ENCODE measurements at places on chromosomes 12 and 14. TPM values are rescaled to one million over a fixed set of nuclear protein-coding genes. Genes with fewer than 3 reads are reported as not detected.

DNA sequence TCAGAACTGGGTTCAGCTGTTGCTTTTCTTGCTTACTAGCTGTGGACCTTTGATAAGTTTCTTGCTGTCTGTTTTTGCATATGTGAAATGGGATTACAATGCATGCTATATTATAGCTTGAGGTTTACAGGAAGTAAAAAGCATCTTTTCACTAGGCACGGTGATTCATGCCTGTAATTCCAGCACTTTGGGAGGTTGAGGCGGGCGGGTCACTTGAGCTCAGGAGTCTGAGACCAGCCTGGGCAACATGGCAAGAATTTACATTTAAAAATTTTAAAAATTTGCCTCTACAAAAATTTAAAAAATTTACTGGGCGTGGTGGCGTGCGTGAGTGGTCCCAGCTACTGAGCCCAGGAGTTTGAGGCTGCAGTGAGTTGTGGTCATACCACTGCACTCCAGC is 42.0 kb downstream of the CALM1 start:
- DNase-seq: peak; percentile 34

- no peak for DNase-seq
Observed at GRCh38 chr12:127606476-127607015, 660.4 kb upstream of the TMEM132C start.

DNA sequence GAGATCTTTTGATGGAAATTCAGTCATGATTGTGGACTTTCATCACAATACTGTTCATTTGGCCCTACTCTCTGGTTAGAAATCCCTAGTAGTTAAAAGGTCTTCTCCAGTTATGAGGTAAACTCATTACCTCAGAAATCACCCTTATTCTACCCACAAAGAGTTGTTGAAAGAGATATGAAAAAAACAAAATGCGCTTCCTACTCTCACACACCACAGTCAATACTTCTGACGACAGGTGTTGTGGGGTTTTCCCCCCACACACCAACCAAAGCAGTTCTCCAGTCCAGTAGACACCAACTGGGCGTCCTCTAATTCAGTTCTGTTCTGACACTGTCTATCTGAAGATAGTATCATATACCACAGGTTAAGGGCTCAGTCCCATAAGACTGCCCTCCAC is 54.9 kb downstream of the TRMT5 start:
- DNase-seq: no peak

DNA sequence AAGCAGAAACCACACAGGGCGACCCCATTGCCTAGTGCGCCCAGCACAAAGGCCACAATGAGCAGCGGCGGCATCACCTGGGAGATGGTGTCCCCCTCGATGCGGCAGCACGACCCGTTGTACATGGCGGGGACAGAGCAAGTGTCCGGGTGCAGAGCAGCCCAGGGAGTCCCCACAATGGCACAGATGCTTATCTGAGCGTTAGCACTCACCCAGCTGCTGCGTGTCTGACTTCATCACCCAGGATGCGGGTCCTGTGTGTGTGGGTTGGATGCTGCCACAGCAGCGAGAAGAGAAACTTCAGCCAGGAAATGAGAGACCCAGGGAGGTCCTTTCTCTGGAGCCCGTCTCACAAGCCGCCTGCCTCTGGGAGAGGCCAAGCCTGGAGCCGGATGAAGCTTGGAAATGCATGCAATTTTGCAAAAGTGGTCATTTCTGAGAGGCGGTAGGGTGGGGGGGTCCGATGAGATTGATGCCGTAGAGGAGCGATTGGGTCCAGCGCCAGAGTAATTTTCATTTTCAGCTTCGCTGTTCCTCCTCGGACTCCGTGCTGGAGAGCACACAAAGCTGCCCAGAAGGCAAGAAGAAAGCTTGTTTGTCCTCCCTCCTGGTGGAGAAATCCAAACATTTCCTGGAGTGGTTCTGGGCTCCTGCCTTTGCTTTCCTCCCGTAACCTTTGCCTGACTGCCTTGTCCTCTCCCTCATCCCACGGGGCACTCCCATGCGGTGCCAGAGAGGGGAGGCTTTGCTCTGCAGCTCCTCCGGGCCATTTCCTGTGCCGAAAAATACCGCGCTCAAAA is at the start of gene HCAR1:
Gene HCAR1, minus strand, starts transcription at position 630 of the 800 bp plus-strand sequence. Its CDS starts 505 bp downstream, at position 125.
- DNase-seq: peak; percentile 66

DNA sequence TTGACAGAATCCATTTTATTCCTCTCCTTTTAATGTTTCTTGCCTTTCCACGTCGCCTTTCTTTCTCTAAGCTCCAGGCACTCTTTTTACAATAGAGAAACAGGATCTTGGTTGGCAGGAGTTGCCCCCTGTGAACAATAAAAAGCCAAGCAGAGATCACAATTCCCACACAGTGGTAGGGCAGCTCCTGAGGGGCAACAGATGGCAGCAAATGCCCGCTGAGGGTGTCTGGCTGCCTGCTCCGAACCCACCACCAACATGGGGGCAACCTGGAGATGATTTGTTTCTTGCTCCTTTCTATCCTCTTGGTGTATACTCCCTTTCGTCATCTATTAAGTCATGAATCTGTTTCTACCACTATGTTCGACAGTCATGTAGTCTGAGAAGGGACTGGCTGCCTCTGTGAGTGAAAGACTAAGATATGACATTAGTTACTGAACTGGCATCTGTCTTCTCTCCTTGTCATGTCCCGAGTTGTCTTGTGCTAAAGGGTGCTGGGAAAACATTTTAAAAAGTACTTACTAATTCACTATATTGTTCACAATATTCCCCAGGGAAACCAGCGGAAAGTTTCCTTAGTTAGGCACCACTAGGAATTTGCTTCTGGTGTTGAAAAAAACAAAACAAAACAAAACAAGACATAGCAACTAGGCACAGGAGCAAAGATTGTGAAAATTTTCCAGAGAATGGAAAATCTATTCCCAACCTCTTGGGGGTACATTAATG is 170.1 kb downstream of the STXBP6 start:
- no peak for DNase-seq

DNA sequence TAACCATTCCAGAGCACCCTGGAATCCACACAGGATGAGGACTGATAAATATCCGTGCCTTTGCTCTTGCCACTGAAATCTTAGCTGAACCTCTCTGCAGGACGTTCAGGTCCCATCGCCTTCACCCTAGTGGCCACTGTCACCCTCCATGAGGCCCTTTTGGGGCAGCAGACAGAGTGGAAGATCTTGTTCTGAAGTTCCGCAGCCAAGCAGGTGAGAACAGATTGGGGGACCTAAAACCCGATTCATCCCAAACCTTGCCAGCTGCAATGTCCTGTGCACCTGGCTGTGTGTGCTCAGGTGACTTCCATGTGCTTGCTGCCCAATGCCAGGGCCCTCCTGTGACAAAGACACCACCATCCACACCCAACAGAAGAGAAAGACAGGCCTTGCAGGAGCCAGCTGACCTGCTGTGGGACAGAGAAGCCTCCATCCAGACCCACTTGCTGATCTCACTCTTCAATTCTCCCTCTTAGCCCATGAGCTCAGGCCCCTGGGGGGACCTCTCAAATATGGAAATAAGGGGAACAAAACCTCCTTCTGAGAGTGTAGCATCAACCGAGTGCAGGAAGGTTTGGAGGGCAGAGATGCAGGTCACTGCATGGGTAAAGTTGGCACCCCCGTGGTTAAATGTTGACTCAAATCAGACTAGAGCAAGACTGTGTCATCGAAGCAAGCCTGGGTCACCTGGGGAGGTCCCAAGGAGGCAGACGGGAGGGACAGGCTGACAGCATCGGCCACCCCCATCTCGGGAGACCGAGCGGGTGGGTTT is 308.7 kb upstream of the DIO3 start:
- DNase-seq: no peak

- DNase-seq: no peak
Observed at GRCh38 chr12:127542931-127543330, 724.0 kb upstream of the TMEM132C start.

GRCh38 chr14:69241577-69241976 is 18.4 kb upstream of the GALNT16 start:
- no peak for DNase-seq

- peak; percentile 95 for DNase-seq
Observed at GRCh38 chr12:116381744-116382685, 104.5 kb upstream of the MED13L start.

- DNase-seq: no peak
Observed at GRCh38 chr12:123916729-123917128, 55.9 kb downstream of the CCDC92 start.

GRCh38 chr12:40717576-40717975 is 25.3 kb downstream of the CNTN1 start:
- DNase-seq: no peak

Gene DDN
- 3.5 TPM for total RNA-seq

Gene OVCH1
- total RNA-seq: not detected

Gene NPAS3
- total RNA-seq: 1.2 TPM

Gene GPR162
- not detected for total RNA-seq

Gene PPP4R4
- total RNA-seq: not detected

Gene EML5
- total RNA-seq: 0.66 TPM

Data from PC-3 (cell line).